ENCODE measurements at places on chromosomes 7 and 10.

GRCh38 chr10:96794836-96795733 lies 37.0 kb upstream of the LCOR start:
- DNase-seq = no peak

GRCh38 chr10:114100848-114101741 lies 57.4 kb downstream of the ADRB1 start:
- no peak for DNase-seq

DNA sequence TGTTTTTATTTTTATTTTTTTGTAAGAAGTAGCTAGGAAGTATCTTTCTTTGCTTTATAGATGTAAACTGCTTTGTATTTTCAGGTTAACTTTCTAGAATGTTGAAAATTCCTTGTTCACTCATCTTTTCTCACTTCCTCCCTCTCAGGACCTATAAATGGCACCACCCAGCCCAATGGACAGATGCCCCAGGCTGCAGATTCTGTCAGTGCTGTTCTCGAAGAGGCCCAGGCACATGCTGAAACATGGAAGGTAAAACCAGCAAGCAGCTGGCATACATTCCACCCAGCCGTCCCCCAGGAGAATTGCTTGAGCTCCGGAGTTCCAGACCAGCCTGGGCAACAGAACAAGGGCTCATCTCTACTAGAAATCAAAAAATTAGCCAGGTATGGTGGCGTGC lies 47.1 kb upstream of the PDSS1 start:
- DNase-seq = no peak

DNA sequence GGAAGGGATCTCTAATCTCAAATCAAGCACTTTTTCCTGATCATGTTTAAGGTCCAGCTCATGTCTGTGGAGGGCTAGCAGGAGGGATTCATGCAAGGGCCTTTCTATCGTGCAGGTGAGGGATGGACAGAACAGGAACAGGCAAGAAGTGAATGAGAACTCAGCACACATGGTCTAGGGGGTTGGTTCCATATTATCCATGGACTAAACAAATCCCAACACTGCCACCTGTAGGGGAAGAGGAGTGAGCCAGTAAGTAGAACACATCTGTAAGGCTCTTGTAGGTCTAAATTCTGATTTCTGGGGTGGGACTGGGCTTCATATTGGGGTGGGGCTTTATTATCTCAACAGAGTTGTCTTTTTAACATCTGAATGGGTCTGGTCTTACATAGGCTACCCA lies 138.0 kb upstream of the TARP start:
- no peak for DNase-seq

DNA sequence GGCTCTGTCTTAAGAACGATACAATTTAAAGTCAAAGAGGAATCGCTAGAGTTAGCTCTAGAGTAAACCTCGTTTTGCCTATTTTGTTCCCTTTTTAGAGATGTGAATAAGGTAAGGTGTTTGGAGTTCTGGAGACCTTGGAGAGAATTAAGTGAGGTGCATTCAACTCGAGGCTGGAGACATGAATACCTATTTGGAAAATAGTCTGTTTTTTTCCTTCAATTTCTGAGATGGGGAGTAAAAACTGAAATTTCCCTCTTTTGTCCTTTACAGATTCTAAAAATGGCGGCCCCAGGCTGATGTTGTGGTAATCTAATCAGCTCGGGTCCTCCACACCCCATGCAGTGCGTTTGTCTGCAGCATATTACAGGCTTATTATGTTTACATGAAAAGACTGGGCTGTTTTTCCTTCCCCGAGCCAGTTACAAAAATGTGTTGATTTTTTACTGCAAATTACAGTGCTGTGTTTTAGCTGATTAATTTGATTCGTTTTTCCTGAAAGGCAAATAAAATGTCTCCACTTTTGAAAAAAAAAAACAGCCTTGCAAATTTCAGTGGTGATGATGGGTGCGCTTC lies 1.5 kb downstream of the KMT2E start:
- no peak for DNase-seq

- no peak for DNase-seq
These were observed 13.2 kb downstream of the WDR91 start for GRCh38 chr7:135197906-135198655.

- no peak for DNase-seq
These were observed 615.2 kb upstream of the FOXK1 start for GRCh38 chr7:4066626-4067475.

DNA sequence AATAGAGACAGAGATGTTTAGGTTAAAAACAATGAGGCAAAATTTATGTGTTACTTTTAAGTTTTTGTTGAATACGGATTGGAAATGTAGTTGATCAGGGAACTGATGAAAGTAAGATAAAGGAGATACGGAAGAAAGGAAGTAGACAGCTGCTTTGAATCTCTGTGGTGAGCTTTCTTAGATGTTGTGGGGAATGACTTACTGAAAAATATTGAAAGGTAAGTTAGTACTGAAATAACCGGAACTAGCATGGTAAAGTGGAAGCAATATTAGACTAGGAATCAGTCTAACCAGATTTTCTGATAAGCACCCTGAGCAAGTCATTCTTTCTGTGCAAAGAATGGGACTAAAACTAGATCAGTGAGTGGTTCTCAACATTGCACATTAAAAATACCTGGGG lies 34.8 kb downstream of the LUC7L2 start:
- no peak for DNase-seq

- DNase-seq = no peak
These were observed 529.5 kb upstream of the SEMA3D start for GRCh38 chr7:85716353-85716752.

GRCh38 chr10:95233377-95234034 lies 39.5 kb downstream of the ACSM6 start:
- no peak for DNase-seq

DNA sequence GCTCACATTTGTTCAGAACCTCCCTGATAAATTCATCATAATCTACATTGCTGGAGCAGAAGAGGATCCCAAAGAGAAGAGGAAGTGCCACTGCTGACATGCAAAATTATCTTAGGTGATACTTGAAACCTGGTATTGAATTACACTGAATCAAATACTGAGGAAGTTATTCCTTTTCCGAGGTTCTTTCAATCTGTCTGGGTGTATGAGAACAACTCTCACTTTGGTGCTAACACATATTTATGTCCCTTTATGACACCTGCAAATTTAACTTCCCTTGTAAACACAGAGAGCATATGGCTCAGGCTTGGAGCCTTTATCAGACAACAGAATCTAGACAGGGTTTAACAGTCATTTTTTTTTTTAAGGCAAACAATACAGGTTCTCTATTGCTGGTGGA lies 131.4 kb downstream of the SRPK2 start:
- DNase-seq = peak; percentile 45

DNA sequence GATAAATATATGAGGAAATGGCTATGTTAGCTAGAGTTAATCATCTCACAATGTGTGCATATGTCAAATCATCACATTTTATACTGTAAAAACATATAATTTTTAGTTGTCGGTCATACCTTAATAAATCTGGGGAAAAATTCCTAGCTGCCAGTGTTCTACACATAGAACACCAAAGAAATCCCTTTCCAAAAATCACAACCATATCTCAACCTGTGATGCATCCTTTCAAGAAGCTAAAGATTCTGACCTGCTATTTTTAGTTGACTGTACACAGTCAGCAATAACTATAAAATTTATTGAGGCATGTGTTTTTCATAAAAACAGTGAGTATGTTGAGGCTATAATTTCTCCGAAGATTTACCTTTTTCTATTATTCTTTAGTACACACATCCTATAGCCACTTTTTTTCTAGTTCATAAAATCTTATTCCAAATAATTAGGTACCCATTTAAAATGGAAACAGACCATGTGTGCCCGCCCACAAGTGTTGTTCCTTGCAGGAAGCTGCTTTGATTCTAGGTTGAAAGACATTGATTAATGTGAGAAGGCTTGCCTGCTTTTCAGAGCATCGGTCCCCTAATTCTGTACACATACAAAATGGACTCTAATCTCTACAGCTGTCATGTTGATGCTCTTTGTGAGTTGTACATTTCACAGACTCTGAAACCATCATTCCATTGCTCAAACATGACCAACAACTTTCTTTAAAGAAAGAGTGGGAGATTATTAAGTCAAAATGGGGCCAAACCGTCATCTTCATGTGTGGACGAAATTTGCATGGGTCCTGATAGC lies 117.5 kb upstream of the LRRN3 start:
- DNase-seq = no peak

DNA sequence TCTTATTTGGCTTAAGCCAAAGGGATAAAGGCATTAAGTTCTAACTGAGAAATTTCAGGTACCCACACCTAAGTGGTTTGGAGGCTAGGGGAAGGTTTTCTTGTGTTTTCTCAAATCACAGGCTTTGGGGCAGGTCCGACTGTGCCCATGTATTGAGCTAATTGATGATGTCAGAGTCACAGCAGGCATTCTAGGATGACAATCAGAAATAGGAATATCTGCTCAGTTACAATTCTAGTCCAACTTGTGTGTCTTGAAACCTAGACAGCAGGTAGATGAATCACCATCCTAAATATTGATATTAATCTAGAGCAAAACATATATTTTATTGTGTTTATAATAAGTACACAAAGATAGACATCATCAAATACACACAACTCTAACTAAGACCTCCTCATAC lies 2.3 kb upstream of the FHIP2A start:
- no peak for DNase-seq

- no peak for DNase-seq
These were observed 63.9 kb downstream of the IKZF1 start for GRCh38 chr7:50368366-50368765.

Measured in NCI-H2081 treated with DMSO at 0.1 percent for 48 hours (cell line).